NCI-H1417 (cell line): ENCODE measurements at places on chromosomes 16 and 17.
A peak's percentile ranks its signal among the peaks of the same experiment; 100 is the strongest.

DNA sequence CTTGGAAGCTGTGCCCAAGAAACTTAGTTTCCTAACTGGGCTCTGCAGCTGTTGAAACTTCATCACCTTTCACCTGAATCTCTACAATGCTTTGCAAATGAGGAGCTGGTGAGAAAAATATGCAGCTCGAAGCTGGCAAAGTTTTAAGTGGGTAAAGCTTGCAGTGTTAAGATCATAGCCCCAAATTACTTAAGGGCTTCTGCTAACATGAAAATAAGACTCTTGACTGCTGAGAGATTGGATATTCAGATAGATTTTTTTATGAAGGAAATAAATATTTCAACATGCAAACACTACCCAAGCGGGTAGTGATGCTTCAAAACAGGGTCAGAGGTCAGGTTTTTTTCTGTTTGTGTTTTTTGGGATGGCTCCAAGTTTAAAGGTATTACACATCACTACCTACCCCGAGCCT, 278.7 kb downstream of the FTO start:
- no peak for DNase-seq

DNA sequence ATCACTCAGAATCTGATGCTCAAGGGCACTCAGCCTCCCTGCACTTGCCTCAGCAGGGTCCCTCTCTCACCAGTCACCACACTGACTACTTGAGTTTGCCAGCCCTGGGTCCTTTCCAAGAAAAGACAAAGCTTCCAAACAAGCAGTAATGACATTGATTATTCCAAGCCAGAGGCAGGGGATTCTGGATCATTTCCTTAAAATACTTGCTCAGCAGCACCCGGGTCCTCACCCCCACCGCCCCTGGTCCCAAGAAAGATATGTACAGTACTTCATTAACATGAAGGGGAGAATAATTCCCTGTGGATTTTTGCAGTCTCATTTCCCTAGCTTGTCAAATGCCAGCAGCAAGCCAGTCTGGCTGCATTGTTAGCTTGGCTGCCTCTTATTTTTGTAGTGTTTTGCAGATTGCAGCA, 83.2 kb upstream of the GNAO1 start:
- peak; percentile 39 for DNase-seq

DNA sequence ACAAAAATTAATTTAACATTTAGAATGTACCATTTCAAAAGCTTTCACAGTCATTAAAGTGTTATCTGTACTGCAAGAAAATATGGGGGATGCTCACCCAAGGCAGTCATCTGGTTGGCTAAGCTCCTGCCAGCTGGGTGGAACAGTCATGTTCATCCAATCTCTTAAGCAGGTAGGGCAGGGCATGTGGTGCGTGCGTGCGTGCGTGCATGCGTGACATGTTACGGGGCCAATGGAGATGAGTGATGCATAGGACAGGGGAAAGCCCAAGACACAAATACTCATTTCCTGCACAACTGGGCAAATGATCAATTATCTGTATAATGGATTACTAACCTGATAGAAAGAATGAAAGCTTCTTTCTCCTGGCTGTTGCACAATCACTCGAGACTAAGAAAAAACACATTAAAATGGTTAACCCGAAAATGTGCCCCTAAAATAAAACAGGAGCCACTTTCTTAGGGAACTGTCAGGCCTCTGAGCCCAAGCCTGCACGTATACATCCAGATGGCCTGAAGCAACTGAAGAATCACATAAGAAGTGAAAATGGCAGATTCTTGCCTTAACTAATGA, 104.4 kb downstream of the MYO1D start:
- DNase-seq = no peak

DNA sequence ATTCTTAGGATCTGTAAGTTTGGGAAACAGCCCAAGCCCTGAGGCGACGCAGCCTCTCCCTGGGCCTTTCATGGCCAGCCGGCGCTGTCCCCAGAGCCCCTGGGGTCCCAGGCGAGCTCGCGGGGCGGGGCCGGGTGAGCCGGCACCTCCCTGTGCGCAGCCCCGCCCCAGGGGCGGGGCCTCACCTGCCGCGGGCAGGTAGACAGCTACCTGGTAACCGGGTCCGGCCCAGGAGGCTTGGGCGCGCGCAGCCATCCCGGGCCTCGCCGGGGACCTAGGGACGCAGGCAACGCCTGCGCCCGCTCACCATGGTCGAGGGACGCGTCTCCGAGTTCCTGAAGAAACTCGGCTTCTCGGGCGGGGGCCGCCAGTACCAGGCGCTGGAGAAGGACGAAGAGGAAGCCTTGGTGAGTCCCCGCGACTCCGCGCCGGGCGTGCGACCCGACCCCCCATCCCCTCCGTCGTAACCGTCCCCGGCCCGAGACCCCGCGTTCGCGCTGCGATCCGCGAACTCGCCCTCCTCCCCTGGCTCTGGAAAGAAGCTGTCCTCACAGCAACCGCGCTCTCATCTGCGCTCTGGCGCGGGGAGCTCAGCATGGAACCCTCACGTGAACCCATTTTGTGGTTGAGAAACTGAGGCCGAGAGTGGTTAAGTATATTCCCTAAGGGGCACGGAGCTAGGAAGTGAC, at the start of gene ATP2C2:
ATP2C2 (plus strand) TSS at position 231 of the 689 bp plus-strand sequence; CDS start at position 309, 78 bp downstream.
- DNase-seq = peak; percentile 58

DNA sequence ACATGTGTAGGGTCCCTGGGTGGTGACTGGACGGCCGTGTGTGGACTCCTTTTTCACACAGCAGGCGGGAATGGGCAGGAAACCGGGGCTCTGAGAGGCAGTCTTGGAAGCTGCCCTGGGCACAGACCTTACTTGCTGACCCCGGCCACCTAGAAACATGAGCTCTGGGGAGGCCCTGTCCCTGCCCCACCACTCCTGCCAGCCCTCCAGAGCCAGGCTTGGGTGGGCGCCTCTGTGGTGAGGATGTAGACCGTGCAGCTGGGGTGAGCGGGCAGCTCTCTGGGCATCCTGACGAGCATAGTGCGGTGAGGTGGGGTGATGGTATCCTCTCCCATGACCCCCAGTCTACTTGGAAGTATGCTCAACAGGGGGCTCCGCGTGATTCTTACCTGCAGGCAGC, 121.3 kb downstream of the RAB11FIP4 start:
- DNase-seq = no peak

- no peak for DNase-seq
Measured at GRCh38 chr16:51134269-51134812, 16.7 kb downstream of the SALL1 start.

- DNase-seq = no peak
Measured at GRCh38 chr17:47801906-47802305, 19.7 kb downstream of the OSBPL7 start.

- DNase-seq = no peak
Measured at GRCh38 chr16:14109782-14110727, 38.9 kb downstream of the MRTFB start.

GRCh38 chr17:65696739-65697394, 135.4 kb upstream of the AXIN2 start:
- DNase-seq = peak; percentile 15

DNA sequence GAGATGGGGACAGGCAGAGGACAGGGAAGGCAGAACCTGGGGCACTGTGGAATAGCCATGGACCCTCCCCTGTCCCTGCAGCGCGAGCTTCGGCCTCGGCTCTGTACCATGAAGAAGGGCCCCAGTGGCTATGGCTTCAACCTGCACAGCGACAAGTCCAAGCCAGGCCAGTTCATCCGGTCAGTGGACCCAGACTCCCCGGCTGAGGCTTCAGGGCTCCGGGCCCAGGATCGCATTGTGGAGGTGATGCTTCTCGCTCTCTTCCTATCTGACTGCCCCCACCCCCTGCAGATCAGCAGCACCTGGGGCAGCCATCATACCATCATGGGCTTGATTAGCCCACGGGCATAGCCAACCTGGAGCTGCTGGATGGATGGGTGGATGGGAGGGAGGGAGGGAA, 13.5 kb downstream of the NHERF1 start:
- no peak for DNase-seq

GRCh38 chr17:57465610-57466009, 209.3 kb downstream of the MSI2 start:
- DNase-seq = no peak

DNA sequence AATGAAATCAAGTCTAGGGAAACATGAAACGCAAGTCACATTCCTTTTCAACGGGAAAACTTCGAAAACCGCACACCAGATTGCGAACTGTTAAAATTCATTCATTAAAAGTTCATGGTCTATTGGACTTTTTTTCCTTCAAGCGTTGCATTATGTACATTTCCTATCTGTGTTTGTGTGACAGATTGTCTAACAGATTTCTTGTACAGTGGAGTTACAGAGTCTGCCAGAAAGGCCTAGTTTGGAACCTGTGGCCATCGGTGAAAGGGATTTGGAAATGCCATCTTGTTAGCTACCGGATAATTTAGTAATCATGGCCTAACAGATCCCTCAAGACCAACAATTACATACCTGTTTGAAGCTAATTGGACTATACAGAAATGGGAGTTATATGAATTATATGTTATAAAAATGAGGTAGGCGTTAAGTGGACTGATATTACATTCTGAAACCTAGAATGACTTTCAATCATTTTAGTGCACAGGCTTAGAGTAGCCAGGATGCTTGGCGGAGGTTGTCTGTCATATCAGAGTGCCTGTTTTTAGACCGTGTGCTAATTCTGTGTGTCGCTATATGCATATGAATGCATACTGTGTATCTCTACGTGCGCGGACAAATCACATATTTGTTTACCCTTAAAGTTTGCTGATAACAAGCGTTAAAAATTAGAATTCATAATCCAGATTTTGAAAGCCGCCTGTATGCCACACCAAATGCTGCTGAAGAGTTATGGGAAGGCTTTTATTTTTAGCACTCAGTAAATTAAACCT, 885.4 kb upstream of the RBFOX1 start:
- DNase-seq = no peak

- no peak for DNase-seq
Measured at GRCh38 chr16:57125969-57126368, 33.6 kb downstream of the CPNE2 start.

DNA sequence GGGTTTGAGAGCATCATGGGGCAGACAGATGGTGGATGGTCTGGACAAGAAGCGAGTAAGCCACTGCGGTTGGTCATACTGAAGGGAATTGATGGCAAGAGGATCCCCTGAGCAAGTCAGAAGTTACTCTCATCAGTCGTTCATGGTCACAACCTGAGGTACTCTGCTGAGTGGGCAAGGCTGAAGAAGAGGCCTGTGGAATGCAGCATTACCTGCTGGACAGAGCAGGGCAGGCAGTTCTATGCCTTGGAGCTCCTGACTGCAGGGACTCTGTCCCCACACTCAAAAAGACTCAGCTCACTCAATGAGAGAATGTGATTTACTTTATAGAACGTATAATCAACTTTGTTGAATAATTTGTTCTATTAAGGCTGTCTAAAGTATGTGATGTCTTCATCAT, 28.3 kb downstream of the ALDH3A2 start:
- no peak for DNase-seq

DNA sequence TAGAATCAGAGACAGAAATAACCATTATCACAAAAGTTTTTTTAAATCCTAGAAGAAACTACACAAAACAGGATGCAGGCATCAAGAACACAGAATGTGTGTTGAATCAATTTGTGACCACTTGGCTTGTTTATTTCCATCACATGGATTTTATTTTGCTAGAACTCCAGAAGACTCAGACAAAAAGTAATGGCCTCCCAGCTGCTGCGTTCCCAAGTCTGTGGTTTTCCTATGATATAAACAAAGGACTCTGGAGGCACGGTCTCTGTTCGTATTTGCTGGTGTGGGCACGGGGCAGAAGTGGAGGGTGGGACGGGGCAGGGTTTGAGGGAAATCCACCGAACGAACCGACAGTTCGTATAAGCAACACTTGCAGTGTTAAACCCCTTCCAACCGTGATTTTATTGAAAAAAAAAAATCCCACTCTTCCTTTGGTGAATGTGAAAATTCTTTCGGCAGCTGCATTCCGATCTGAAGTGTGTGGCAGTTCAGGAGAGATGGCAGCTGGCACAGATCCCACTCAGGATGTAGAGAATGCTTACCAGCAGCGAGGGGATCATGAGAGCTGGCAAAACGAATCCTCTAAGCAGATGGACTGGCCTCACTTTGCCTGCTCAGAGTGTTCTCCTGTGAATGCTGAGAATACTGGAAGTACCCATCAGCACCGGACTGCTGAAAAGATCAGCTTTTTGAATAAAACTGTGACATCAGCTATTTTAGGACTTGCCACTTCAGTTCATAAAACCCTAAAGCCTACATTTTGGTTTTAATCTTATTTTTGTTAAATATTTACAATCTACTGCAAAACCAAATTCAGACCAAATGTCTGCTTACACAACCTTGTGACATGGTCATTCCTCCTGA, 165.2 kb downstream of the VPS53 start:
- peak; percentile 74 for DNase-seq

DNA sequence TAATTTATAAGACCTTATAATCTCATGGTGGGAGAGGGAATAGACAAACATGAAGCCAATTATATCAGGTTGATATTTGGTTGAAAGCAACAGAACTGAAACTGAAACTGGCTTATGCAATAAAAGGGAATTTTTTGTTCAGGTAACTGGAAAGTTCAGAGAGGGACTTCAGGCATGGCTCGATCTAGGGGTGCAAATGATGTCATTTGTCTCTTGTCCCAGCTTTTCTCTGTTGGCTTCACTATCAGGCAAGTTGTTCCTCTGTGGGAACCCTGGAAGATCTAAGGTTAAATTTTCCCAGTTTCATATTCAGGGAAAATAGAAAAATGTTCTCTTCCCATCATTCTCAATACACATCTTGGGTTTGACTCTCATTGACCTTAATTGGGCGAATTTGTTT, 59.8 kb downstream of the OTOA start:
- no peak for DNase-seq

- no peak for DNase-seq
Measured at GRCh38 chr17:49508866-49509587, 13.9 kb downstream of the NGFR start.

DNA sequence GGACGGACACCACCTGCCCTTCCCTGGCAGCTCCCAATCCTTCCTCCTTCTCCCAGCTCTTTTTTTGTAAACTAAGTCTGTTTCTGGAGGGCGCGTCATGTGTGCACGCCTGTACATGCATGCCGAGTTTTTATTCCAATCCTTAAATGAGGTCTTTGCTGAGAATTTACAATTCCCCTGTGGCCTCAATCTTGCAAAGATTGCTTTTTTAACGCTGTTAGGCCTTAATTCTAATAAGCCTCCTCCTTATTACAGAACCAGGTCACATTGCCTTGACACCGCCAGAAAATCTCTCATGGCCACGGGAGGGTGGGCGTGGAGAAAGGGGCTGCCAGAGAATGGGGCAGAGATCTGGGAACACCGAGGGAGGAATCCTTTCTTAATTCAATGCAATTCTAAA, 17.6 kb downstream of the RBFOX3 start:
- no peak for DNase-seq

DNA sequence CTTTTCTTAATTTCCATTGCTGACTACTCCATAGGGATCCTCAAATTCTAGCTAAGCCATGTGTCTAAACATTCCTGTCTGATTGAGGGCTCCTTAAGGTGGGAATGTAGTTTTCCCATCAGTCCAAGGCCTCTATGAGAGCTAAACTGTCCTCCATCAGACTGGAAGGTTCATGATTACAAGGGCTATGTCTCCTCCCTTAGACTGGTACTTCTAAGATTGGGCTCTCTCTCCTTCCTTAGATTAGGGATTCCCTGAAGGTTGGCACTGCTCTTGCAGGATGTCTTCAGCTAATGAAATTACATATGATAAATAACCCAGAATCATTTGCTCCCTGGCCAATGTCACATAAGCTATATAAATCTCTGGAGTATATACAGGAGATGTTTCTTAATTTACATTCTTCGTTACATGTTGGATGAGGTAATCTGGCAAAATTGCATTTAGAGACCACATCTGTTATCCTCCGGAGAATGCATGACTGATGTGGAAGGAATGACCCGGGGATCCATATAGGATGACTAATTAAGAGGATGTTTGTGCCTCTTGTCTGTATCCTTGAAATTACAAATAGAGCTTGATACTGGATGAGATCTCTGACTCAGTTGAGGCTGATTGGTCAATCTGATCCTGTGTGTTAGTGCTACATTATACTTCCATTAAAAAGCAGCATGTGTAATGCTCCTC, 14.2 kb downstream of the B4GALNT2 start:
- DNase-seq = no peak
